CD4-positive, alpha-beta T cell treated with Interferon gamma for 1 hour (primary cell): ENCODE measurements at places on chromosomes 1 and 21.
A peak's percentile ranks its signal among the peaks of the same experiment; 100 is the strongest.

DNA sequence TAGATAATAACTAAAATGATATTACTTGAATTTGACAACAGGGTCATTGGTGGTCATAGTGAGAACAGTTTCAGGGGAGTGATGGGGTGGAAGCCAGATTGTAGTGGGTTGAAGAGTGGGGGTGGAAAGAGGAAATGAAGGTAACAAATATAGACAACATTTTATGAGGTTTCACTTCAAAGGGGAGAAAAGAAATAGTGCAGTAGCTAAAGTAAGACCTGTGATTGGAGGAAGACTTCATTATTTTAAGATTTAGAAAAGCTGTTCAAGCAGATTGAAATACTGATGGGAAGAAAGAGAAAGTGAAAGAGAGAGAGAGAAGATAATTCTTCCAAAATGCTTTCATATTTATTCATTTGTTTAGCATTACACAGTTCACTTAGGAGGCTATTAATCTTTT lies 52.0 kb upstream of the KCNA3 start:
- no peak for DNase-seq

DNA sequence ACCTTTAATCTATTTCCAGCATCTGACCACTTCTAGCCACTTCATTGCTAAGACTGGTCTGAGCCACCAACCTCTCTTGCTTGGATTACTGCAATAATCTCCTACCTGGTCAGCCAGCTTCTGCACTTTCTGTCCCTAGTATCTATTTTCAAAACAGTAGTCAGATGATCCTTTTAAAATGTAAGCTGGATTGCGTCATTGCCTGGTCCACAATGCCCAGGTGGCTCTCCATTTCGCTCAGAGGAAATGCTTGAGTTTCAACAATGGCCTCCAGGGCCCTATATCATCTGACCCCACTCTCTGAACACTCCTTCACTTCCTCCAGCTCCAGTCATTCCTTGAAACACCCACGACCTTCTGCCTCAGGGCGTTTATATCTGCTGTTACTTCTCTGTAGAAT lies 2.3 kb downstream of the FYB2 start:
- DNase-seq = no peak

- no peak for DNase-seq
Observed at GRCh38 chr1:163046071-163046470, 23.1 kb upstream of the RGS4 start.

GRCh38 chr1:201634261-201634660 lies 95.3 kb downstream of the NAV1 start:
- no peak for DNase-seq

DNA sequence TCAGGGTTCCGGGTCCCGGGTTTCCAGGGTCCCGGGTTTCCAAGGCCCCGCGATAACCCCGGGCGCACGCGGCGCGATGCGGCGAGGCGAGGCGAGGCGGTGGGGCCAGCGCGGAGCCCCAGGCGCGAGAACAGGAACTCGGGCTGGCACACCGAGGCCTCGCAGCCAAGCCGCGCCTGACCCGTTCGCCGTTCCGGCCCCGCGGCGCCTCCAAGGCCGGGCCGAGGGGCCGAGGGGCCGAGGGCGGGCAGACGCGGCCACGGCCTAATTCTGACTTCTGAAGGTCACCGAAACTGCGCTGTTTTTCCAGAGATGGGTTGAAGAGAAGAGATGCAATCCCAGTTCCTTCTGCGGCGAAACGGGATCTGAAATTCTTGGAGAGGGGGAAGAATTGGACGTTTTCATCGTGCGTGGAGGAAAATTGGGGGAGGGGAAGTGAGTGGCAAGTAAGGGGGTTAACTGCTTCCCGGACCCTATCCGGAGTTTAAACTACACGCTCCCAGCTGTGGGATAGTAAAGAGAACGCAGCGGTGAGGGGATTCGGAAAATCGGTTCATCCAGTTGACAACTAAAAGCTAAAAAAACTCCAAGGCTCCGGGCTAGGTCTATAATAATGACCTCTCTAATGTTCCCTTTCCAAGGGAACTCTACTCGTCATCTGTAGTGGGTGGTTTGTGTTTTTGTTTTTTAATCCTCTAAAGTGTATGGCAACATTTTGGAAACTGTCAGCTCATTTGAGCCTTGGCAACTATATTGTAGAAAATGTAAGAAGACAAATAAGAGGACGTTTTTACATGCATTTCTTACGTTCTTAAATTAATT lies 8.2 kb downstream of the TBX15 start:
- DNase-seq = no peak

GRCh38 chr1:246335151-246335550 lies 171.9 kb downstream of the SMYD3 start:
- DNase-seq = no peak

GRCh38 chr1:3134381-3135072 lies 65.5 kb downstream of the PRDM16 start:
- DNase-seq = no peak

DNA sequence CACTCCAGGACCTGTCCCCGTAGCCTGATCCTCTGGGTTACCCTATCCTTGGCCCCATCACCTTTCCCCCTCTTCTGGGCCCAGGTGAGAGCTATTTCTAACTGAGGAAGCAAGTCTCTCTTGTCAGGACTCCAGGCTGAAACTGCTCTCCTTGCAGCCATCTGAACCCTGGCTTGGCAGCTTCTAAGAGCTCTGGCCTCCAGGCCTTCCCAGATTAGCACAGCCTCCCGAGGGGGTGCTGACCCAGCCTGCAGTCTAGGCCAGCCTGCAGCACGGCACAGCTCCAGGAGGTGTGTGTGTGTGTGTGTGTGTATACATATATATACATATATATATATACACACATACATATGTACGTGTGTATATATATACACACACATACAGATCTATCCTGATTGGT lies 17.4 kb downstream of the CACNA1S start:
- no peak for DNase-seq

GRCh38 chr21:45735259-45736000 lies 91.9 kb downstream of the PCBP3 start:
- DNase-seq = no peak

DNA sequence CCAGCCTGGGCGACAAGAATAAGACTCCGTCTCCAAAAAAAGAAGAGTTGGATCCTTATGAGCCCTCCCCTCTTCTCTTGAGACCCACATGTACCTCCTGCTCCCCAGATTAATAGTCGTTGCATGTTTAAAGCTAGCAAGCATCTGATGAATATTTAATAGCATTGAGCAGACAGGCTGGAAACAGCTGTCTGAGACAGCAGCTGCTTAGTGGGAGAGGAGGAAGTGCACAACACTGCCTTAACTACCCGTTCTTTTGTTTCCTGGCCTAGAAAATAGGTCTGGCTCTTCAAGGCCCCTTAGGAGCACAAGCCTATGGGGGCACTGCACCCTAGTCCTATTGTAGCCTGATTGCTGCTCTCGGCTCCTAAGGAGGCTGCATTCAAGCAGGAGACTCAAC lies 17.3 kb upstream of the TMEM39B start:
- no peak for DNase-seq

DNA sequence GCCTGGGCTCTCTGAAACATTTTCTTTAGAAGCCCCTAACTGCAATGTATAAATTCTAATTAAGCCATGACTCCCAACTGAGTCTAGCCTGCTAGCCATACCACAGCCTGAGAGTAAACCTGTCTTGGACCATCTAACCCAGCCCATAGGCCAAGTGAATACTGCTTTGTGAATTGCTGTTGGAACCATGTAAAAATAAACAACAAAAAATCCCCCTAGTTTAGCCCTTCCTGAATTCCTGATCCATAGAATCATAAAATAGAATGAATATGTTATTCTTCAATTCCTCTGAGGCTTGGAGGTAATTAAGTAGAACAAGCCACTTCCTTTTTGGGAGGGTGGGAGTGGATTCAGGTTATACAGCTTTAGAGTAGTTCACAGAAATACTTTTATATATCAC lies 1496.4 kb downstream of the MRPL39 start:
- no peak for DNase-seq

DNA sequence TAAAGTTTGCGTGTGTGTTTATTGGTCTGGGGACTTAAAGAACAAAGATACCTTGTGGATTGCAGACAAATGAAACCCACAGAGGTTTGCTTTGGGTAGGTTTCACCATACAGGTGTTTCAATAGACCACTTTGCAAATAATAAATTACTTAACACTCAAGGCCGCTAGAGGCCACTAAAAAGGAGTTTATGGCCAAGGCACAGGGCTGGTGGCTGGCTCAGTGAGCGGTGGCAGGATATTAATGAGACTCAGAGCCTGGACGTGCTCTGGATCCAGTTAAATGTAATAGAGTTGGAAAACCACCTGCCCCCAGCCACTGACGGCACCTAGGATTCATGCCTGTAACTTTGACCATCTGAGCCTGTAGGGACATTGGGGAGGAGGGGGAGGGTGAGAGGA lies 44.5 kb downstream of the LRRC38 start:
- no peak for DNase-seq

GRCh38 chr1:40308036-40308727 lies 8.9 kb downstream of the COL9A2 start:
- DNase-seq = no peak

- no peak for DNase-seq
Observed at GRCh38 chr1:246587606-246588005, 21.4 kb downstream of the CNST start.

GRCh38 chr1:234887016-234887900 lies 241.4 kb downstream of the TOMM20 start:
- DNase-seq = no peak

- DNase-seq = no peak
Observed at GRCh38 chr1:113207019-113207418, 134.0 kb downstream of the LRIG2 start.

- no peak for DNase-seq
Observed at GRCh38 chr1:83901547-83902155, 97.3 kb downstream of the TTLL7 start.

DNA sequence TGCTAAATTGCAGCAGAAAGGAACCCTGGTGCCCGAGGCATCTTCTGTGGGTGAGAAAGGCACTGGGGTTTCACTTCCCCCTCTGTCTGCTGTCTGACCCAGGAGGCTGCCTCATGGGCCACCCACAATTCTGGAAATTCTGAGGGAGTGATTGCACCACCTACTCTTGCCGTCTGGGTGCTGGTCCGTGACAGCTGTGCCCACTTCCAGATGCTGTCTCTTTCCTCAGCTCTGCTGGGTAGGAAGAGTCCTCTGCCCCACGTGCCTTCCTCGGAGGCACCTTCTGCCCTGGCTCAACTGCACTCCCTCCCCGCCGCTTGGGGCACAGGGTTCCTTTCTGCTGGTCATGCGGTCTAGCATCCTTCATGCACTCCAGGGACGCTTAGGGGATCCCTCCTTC lies 96.3 kb downstream of the ARHGEF10L start:
- DNase-seq = peak; percentile 77
